MM.1S (cell line): ENCODE measurements at places on chromosomes 1 and 21.

GRCh38 chr1:26994787-26995517, 1.5 kb downstream of the TRNP1 start:
- no peak for DNase-seq

DNA sequence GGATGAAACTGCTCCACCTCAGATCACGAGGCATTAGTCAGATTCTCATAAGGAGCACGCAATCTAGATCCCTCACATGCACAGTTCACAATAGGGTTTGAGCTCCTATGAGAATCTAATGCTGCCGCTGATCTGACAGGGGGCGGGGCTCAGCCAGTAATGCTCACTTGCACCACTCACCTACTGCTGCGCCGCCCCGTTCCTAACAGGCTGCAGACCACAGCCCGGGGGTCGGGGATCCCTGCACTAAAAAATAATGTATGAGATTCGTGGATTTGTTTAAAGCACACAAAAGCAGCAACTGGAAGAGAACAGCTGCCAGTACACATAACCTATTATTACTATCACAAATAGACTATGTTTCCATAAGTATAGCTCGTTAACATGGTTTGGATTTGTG, 72.9 kb downstream of the HLCS start:
- no peak for DNase-seq

GRCh38 chr1:14778898-14779865, 180.7 kb downstream of the KAZN start:
- peak; percentile 73 for DNase-seq

GRCh38 chr1:179774000-179774399, 30.9 kb downstream of the FAM163A start:
- peak; percentile 48 for DNase-seq

DNA sequence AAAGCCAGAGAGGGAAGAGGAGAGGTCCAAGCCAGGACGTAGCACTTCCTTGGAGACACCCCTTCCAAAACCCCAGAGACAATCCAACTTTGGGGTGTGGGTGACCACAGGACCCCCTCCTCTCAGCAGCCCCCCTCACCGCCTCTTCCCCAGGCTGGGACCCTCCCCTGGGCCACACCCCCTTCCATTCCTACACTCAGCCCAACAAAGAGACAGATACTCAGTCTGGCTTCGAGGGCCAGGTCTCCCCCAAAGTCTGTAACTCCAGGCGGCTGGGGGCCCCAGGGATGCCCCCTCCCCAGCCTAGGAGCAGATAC, 1.4 kb downstream of the MEX3A start:
- no peak for DNase-seq
